ENCODE measurements at places on chromosomes 6 and 20. TPM values are rescaled to one million over a fixed set of nuclear protein-coding genes. Genes with fewer than 3 reads are reported as not detected.

The GJA10 gene
- not detected for total RNA-seq

The MUCL3 gene
- total RNA-seq: not detected

The KCNS1 gene
- total RNA-seq: 0.04 TPM

The TSPO2 gene
- 0.22 TPM for total RNA-seq

The NRN1 gene
- total RNA-seq: 23.9 TPM

The C6orf141 gene
- total RNA-seq: 1.7 TPM

The ADGB gene
- total RNA-seq: 0.04 TPM

DNA sequence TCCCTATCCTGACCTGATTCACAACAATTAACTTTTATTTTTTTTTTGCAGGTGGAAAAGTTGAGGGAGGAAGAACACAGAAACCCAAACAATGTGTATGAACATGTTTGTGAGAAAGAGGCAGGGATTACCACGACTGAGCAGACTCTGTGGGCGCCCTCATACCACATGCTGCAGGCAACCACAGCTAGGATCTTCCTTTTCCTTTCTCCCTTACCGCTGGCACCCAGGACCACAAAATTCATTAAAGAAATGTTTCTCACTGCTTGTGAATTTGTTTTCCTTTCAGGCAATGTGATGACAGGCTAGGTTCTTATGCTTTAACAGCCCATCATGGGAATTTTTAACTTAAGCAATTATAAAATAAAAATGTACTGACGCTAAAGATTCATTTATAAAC lies 287.1 kb downstream of the GMDS start:
- no peak overlapping the region for H3K4me3 ChIP-seq
- no peaks in the 10 kb centered on the region for H3K27me3 ChIP-seq
- no peaks in the 10 kb centered on the region for H3K36me3 ChIP-seq
- H3K27ac ChIP-seq: no peak overlapping the region

GRCh38 chr6:107607116-107607515 lies 117.2 kb downstream of the SOBP start:
- peak; percentile 97 for DNase-seq
- peaks cover 6% of the 10 kb centered on the region for H3K36me3 ChIP-seq
- peaks cover 42% of the 10 kb centered on the region for H3K4me1 ChIP-seq

DNA sequence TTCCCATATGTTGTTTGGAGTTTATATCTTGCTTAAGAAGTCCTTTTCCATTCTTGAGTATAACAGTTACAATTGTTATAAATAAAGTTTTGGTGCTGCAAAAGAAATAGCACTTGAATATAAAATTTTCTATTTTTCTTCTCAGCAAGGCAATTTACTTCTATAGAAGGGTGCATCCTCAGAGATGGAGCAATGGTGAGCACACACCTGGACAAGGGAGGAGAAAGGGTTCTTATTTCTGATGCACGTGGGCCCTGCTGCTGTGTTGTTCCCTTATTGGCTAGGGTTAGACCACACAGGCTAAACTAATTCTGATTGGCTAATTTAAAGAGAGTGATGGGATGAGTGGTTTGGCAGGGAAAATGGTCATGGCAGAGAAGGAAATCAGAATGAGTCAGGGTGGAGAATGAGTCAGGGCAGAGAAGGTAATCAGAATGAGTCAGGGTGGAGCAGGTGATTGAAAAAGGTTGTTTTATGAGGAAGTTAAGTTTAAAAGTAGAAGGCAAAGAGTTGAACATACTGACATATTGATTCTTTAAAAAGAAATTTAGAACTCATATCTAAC lies 38.0 kb downstream of the CST8 start:
- no peaks in the 10 kb centered on the region for H3K4me1 ChIP-seq
- no peak overlapping the region for H3K27ac ChIP-seq
- no peak for DNase-seq
- H3K4me3 ChIP-seq: no peak overlapping the region
- no peaks in the 10 kb centered on the region for H3K27me3 ChIP-seq
- H3K36me3 ChIP-seq: no peaks in the 10 kb centered on the region

DNA sequence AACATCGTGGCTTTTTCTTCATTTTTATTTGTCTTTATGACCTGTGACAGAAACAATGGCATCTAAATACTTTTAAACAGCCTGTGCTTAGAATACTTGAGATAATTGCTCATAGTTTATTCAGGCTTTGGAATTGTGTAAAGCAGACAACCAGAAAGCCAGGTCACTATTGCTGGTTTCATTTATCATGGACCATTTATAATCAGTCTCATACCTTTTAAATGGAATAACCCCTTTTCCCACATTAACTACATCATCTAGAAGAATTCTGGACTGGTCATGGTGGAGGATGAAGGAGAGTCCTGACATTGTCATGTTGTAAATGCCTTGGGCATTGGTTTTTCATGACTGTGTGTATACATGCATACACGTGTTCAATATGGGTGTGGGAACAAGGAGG lies 661.5 kb downstream of the EPM2A start:
- DNase-seq: no peak
- no peaks in the 10 kb centered on the region for H3K4me1 ChIP-seq
- no peaks in the 10 kb centered on the region for H3K36me3 ChIP-seq
- H3K27ac ChIP-seq: no peak overlapping the region
- no peak overlapping the region for H3K4me3 ChIP-seq

DNA sequence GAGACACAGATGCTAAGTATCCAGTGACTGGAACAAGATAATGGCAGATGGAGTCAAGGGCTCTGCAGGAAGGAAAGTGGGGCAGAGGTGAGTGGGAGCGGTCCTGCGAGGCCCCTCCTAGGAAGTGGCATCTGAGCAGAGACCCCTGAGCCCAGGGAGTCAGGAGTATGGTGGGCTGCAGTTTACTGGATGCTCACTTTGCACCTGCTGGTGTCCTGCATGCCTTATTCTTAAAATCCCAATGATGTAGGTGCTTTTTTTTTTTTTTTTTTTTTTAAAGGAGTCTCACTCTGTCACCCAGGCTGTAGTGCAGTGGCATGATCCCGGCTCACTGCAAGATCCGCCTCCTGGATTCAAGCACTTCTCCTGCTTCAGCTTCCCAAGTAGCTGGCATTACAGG lies 5.6 kb downstream of the CEBPB start:
- H3K27ac ChIP-seq: no peak overlapping the region
- peaks cover 19% of the 10 kb centered on the region for H3K4me1 ChIP-seq
- no peak for DNase-seq
- peaks cover 11% of the 10 kb centered on the region for H3K36me3 ChIP-seq
- H3K4me3 ChIP-seq: no peak overlapping the region

DNA sequence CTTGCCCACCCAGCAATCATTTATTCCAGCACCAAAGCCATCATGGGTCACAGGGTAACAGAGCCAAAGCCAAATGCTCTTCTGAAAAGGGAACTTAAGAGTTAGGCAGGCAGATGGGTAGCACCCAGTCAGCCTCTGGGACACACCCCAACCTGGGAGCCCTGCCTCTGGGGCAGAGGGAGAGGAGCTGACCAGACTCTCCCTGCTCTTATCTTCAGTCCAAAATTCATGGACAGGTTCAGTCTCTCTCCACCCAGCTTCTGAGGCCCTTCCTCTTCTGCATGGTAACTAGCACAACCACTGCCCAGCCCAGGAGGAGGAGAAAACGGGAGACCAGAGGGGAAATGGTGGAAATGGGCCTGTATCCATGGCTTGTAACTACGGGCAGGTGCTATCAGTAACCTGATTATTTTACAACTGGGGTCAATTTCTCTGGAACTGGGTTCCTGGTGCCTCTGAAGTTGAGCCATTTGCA lies 105.4 kb downstream of the NOL4L start:
- H3K27me3 ChIP-seq: no peaks in the 10 kb centered on the region
- no peak overlapping the region for H3K4me3 ChIP-seq
- H3K27ac ChIP-seq: peak overlapping the region; percentile 70
- peaks cover 6% of the 10 kb centered on the region for H3K36me3 ChIP-seq
- peaks cover 79% of the 10 kb centered on the region for H3K4me1 ChIP-seq
- no peak for DNase-seq

- no peaks in the 10 kb centered on the region for H3K36me3 ChIP-seq
- no peak overlapping the region for H3K4me3 ChIP-seq
- peak; percentile 53 for DNase-seq
- H3K27me3 ChIP-seq: peaks cover 3% of the 10 kb centered on the region
These were observed 16.6 kb upstream of the ZNF831 start for GRCh38 chr20:59146780-59147565.

GRCh38 chr6:107098436-107099307 lies 16.6 kb downstream of the BEND3 start:
- no peaks in the 10 kb centered on the region for H3K27me3 ChIP-seq
- no peak for DNase-seq
- peaks cover 4% of the 10 kb centered on the region for H3K36me3 ChIP-seq
- peaks cover 7% of the 10 kb centered on the region for H3K4me1 ChIP-seq
- no peak overlapping the region for H3K27ac ChIP-seq
- no peak overlapping the region for H3K4me3 ChIP-seq

GRCh38 chr6:19158586-19158985 lies 678.6 kb upstream of the ID4 start:
- DNase-seq: no peak
- peaks cover 5% of the 10 kb centered on the region for H3K4me1 ChIP-seq
- H3K36me3 ChIP-seq: no peaks in the 10 kb centered on the region
- no peak overlapping the region for H3K4me3 ChIP-seq

DNA sequence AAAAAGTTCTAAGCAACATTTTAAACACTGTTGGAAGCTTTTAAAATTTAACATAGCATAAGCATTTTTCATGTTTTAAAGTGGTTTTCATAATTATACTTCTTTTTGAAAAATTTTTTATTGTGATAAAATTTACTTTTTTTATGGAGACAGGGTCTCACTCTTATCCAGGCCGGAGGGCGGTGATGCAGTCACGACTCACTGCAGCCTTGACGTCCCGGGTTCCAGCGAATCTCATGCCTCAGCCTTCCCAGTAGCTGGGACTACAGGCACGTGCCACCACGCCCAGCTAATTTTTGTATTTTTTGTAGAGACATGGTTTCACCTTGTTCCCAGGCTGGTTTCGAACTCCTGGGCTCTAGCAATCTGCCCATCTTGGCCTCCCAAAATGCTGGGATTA lies 46.1 kb upstream of the TULP4 start:
- H3K27me3 ChIP-seq: no peaks in the 10 kb centered on the region
- H3K4me1 ChIP-seq: peaks cover 7% of the 10 kb centered on the region
- H3K36me3 ChIP-seq: peaks cover 10% of the 10 kb centered on the region
- no peak for DNase-seq
- no peak overlapping the region for H3K4me3 ChIP-seq

DNA sequence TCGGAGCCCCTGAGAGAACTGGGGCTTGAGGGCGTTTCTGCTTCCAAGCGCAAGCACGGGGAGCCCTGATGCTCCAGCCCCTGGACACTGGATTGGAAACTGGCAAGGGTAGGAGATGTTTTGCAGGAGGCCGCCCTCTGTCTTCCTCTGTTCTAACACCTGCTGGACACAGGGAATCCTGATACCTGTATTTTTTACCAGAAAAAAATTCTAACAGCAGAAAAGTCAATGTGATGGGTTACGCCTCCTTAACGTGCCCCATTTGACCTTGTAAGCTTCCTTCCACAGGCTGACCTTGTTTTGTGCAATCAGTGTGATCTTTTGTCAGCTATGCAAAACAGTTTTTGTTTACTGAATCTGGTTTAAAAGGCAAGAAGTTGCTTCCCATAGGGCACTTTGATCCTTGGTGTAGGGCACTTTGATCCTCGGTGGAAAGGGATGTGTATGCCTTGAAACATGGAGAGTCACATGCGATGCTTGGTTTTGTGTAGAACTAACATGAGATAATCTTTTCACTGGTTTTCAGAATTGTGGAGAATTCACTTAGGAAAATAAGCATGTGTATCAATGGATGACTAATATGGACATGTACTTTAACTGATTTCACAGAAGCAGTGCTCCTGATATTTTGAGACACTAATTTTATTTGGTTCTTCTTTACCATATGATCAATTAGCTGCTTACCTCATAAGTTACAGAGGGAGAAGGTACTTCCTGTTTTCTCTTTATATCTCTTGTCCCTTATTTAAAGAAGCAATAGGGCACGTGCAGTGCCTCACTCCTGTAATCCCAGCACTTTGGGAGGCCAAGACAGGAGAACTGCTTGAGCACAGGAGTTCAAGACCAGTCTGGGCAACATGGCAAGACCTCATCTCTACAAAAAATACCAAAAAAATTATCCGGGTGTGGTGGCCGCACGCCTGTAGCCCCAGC lies 59.9 kb upstream of the MAP3K4 start:
- no peaks in the 10 kb centered on the region for H3K36me3 ChIP-seq
- peaks cover 4% of the 10 kb centered on the region for H3K27me3 ChIP-seq
- DNase-seq: no peak
- peaks cover 3% of the 10 kb centered on the region for H3K4me1 ChIP-seq

- no peaks in the 10 kb centered on the region for H3K27me3 ChIP-seq
- DNase-seq: no peak
- no peak overlapping the region for H3K4me3 ChIP-seq
- no peak overlapping the region for H3K27ac ChIP-seq
- H3K4me1 ChIP-seq: no peaks in the 10 kb centered on the region
- no peaks in the 10 kb centered on the region for H3K36me3 ChIP-seq
These were observed 42.5 kb upstream of the THBS2 start for GRCh38 chr6:169296170-169296569.

GRCh38 chr6:1437553-1438406 lies 48.4 kb downstream of the FOXF2 start:
- H3K36me3 ChIP-seq: no peaks in the 10 kb centered on the region
- no peak overlapping the region for H3K4me3 ChIP-seq
- no peak overlapping the region for H3K27ac ChIP-seq
- H3K4me1 ChIP-seq: no peaks in the 10 kb centered on the region
- H3K27me3 ChIP-seq: peaks cover 26% of the 10 kb centered on the region
- peak; percentile 36 for DNase-seq

DNA sequence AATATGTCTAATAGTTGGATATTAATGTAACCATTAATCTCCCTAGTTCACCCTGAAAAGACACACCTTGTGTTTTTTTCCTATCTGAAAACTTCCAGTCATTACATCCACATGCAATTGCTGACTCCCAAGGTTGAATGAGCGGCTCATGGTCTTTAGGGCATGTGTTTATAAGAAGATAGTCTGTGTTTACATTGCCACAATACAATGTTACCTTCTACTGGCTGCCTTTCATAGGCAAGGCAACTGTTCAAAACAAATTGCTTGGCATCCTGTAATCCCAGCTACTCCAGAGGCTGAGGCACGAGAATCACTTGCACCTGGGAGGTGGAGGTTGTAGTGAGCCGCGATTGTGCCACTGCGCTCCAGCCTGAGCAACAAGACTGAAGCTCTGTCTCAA lies 86.8 kb upstream of the SHLD1 start:
- H3K36me3 ChIP-seq: no peaks in the 10 kb centered on the region
- H3K4me3 ChIP-seq: no peak overlapping the region
- DNase-seq: no peak
- no peak overlapping the region for H3K27ac ChIP-seq

DNA sequence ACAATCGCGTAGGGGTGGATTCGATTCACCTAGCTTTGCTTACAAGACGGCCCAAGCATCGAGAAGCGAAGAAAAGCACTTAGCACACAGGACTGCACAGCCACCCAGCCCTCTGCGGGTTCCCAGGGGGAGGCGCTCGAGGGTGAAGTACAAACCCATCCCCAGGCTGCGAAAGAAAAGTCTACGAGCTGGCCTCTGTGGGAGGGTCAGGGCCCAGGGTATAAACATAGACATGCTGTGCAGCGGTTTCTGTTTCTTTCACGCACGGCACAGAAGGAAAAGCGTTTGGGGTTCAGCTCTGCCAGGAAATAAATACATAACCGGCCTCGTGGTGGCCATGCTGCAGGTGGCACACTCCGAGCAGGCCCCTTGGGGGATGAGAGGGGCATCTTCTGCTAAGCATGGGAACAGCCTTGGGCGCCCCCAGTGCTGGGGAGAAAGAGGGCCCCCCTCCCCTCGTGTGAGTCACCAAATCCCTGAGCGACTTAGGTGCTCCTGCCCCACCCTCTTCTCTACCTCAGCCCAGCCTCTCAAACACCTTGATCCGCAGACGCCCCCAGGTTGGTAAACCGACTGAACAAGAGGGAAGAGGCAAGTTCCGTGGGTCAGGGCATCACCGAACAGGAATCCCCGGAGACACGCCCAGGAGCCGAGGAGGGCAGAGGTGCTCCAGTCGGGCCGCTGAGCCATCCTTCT lies 91.6 kb upstream of the RIPOR2 start:
- no peaks in the 10 kb centered on the region for H3K27me3 ChIP-seq
- DNase-seq: no peak
- H3K4me3 ChIP-seq: no peak overlapping the region
- no peaks in the 10 kb centered on the region for H3K36me3 ChIP-seq
- no peaks in the 10 kb centered on the region for H3K4me1 ChIP-seq
